ENCODE measurements at places on chromosomes 12 and 14.

- DNase-seq: no peak
Measured at GRCh38 chr12:49491823-49492222, 47.0 kb upstream of the KCNH3 start.

- no peak for DNase-seq
Measured at GRCh38 chr12:120241561-120242274, 23.8 kb downstream of the PXN start.

- no peak for DNase-seq
Measured at GRCh38 chr12:5619628-5620027, 187.7 kb downstream of the NTF3 start.

DNA sequence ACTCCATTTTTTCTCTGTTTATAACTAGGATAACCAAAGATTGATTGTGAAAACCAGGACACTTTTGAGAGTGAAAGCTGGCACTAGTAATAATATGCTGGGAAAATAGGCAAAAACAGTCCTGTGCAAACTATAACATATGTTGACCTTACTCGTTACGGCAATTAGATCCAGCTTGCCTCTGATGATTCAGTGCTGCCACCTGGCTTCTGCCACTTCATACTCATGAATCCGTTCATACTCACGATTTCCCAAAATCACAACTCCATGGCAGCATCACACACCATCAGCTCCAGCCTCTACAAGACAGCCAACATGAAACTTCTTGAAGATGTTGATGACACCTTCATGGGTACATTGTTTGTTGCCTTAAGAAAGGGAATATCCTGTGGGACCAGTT lies 49.1 kb upstream of the CAND1 start:
- no peak for DNase-seq

- DNase-seq: no peak
Measured at GRCh38 chr14:31090883-31091764, 64.9 kb upstream of the STRN3 start.

GRCh38 chr12:12229556-12230092 lies 37.2 kb downstream of the LRP6 start:
- DNase-seq: no peak

GRCh38 chr14:52355016-52355431 lies 40.9 kb downstream of the PTGER2 start:
- no peak for DNase-seq

DNA sequence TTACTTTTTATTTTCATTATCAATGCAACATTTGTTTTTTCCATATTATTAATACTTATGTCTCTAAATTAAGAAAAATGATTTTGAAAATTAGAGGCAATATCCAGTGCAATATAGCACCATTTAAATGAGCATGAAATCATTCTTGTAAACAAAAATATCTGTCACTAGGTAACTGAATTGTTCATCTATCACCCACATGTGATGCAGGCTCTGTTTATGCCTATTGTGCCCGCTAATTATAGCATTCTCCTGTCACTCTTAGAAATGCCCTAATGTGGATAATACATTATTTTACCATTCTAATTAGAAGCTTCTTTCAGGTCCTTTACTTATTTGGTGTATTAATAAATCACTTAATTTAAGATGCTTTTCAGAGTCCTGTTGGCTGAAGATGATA lies 1332.4 kb downstream of the AACS start:
- no peak for DNase-seq

DNA sequence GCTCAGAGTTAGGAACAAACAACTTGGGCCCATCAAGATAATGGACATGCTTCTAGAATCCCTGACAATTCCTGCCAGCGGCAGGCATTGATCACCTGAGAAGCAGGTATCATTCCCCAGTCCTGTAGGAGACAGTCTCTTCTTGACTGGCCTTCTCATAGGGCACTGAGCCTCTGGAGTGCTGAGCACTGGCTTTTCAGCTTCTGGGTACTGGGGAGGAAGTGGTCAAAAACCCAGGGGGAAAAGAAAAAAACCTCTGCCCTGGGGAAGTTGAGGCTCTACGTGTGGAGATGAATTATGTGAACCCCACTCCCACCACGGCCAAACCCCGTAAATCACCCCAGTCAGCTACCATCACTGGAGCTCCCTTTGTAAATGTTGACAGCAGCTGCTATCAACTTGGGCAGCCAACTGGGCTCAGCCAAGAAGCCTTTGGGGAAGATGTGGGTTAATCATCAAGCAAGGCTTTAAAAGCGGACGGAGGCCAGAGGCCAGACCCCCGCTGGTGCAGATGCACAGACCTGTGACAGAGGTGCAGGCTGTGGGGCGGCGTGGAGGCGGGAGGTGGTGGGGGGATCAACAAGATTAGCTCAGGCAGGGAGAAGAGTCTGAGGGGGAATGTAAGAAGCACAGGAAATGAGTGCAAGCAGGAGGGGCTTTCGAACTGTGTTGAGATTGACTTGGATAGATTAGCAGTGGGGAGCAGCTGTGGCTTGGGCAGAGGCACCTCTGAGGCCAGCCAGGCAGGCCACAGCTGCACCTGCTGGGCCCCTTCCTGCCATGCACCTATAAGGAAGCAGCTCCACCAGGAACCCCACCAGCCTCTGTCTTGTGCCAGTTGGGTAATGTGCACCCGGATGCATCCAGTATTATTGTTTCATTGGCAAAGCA lies 105.4 kb upstream of the HIF1A start:
- DNase-seq: no peak

DNA sequence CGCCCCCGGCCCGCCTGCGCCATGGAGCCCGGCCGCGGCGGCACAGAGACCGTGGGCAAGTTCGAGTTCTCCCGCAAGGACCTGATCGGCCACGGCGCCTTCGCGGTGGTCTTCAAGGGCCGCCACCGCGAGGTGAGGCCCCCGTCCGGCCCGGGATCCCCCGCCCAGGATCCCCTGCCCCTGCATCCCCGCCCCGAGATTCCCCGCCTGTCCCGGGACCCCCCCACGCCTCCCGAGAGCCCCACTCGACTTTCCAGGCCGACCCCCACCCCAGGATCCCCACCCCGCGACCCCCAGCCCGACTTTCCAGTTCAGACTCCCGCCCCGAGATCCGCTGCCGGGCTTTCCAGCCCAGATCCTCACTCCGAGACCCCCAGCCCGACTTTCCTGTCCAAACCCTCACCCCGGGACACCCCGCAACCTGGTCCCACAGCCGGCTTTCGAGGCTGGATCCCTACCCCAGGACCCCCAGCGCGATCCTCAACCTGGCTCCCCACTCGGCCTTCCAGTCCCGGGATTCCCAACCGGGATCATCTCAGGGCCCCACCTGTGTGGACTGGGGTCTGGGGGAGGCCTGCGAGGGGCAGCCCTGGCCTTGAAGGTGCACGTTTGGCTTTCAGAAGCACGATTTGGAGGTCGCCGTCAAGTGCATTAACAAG lies 688 bp downstream of the ULK1 start:
- no peak for DNase-seq

DNA sequence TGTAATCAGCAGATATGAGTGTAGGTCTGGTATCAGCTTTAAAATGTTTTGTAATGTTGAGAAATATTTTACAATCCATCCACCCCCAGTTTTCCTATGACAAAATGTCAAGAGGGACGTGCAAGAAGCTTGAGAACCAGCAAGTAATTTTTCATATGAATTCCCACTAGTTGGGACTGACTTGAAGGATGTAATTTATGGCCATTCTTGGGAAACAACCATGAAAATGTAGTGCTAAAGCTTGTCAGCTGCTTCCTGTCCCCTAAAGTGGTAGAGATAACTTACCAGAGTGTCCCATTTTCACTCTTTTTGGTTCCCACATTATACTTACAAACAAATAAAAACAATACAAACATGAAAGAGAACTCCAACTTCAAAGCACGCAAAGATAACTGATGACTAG lies 63.9 kb downstream of the RERG start:
- no peak for DNase-seq

GRCh38 chr14:100844082-100844408 lies 18.1 kb downstream of the MEG3 start:
- DNase-seq: no peak

- DNase-seq: no peak
Measured at GRCh38 chr12:93773122-93773871, 96.1 kb downstream of the CRADD start.

DNA sequence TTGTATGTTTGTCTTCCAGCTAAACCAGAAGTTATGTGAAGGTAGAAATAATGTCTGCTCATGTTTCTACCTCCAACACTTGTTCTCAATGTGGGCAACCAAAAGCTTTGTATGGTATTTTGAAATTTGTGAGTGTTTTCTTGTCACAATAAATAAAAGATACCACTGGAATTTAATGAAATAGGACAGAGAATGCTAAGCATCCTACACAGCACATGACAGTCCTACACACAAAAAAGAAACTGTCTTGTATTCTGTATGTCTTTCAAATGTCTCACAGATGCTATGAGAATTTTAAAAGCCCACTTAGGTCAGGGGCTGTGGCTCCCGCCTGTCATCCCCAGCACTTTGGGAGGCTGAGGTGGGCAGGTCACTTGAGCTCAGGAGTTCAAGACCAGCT lies 68.9 kb downstream of the RALGAPA1 start:
- no peak for DNase-seq

DNA sequence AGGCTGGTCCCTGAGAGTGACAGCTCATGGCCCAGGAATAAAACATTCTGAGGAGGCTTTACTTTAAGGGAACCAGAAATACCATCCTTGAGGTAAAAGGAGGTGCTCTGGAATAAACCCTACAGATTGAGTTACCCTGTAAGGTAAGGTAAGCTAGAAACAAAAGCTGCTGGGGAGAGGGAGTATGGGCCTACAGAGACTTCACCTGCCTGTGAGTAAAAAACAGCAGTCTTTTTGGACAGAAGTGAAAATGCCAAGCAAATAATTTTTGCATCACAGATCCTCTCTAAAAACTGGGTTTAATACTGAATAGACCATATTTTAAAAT lies 41.2 kb downstream of the CORO1C start:
- DNase-seq: no peak

DNA sequence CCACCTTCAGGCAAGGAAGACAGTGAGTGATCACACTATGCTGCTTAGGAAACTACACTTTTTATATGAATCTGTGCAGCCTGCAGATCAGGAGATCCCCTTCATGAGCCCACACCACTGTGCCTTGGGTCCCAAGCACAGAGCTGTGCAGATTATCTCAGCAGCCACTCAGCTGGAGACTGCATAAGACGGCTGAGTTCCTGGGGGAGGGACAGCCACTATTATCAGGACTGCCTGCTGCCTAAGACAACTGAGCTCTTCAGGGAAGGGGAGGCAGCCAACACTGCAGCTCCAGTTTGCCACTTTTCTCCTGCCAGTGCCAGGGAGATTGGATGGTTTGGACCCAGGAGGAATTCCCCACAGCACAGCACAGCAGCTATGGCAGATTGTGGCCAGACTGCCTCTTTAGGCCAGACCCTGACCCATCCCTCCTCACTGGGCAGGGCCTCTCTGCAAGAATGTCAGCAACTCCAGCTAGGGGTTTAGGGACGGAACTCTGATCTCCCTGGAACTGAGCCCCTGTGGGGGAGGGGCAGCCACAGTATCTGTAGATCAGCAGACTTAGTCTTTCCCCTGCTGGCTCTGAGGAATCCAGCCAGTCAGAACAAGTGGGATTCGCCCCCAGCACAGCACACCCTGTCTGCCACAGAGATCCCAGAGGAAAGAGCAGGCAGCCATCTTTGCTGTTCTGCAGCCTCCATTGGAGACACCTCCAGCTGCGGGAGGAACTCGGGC lies 141.3 kb downstream of the KLHL28 start:
- no peak for DNase-seq

- DNase-seq: no peak
Measured at GRCh38 chr14:56881181-56881580, 70.9 kb upstream of the OTX2 start.

DNA sequence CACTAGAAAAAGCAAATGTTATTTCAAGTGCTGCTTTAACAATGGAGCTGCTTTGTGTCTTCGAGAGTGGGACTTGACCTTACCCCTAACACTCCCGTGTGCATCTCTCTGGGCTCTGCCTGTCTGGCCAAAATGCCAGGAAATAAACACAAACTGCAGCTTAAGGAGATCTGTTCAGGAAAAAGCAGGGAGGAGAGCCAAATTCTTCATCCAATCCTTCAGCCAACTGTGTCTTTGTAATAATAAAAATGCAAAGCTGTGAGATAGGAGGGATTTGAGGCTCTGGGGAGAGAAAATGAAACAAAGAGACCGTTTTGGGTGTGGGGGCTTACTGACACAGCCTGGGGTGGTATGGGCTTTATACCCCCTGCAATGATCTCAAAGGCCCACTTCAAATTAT lies 85.8 kb upstream of the WSCD2 start:
- no peak for DNase-seq

GRCh38 chr12:132329036-132329719 lies at the start of gene GALNT9:
Gene GALNT9, minus strand, starts transcription at chr12:132329589. Its CDS starts 386 bp downstream, at chr12:132329203.
- no peak for DNase-seq

DNA sequence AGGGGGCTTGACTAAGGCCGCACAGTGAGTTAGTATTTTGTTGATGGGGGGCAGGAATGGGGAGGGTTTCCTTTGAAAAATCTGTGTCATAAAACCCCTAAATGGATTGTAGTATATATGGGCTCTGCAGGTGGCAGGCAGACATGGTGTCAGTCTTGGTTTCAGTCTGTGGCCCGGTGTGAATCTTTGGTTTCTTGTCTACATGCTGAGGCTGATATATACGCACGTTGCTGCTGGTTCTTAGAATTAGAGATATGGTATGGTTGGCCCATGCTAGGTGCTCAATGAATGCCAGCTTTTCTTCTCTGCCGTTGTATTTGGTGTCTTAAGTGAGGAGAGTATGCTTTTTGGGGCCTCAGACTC lies 73.1 kb downstream of the TSPAN9 start:
- no peak for DNase-seq

DNA sequence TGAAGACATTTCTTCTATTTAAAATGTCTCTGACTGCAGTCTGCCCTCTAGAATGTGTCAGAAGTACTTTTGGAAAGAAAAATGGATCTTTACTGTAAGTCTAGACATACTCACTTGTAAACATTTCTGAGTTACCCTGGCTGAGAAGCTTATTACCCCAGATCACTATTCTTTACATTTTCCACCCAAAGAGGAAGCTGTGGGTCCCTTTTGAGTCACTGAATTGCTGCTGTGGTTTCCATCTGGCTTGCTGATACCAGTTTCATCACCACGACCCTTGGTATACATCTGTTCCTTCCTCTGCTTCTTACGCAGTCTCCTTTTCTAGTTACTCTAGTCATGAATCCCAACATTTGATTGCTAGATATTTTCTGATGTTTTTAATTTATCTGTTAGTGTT lies 20.2 kb upstream of the CLEC4D start:
- peak; percentile 75 for DNase-seq

GRCh38 chr12:121165316-121165715 lies 32.6 kb downstream of the P2RX7 start:
- DNase-seq: no peak

DNA sequence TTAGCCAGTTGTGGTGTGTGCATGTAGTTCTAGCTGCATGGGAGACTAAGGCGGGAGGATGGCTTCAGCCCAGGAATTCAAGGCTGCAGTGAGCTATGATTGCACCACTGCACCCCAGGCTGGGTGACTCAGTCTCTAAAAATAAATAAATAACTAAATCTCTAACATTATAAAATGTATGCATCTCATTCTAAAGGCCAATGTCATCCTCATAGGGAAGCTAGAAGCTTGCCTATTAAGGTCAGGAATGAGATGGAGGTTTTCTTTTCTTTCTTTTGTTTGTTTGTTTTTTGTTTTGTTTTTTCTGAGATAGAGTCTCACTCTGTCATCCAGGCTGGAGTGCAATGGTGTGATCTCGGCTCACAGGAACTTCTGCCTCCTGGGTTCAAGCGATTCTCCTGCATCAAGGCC lies 48.8 kb upstream of the PAPLN start:
- no peak for DNase-seq

- DNase-seq: no peak
Measured at GRCh38 chr12:58727521-58727920, 192.8 kb downstream of the LRIG3 start.

All from GM10248 (cell line).